ENCODE measurements at places on chromosomes 4 and X.

DNA sequence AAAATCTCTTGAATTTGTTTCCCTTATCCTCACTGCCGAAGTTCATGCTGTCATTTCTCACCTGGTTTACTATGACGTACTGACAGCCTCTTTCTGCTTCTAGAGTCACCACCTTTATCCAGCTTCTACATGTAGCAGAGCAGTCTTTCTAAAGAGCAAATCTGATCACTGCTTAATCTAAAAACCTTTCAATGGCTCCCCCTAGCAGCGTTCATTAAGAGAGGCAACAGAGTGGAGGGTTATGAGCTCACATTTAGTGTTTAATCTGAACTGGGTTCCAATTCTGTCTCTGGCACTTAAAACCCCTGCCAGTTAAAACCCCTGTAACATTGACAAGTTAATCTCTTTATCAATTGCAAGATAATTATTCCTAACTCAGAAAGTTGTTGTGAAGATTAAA lies 4.4 kb downstream of the RBPJ start:
- no peak for DNase-seq

- DNase-seq: no peak
These were observed 151.6 kb downstream of the LRBA start for GRCh38 chr4:150863456-150863855.

DNA sequence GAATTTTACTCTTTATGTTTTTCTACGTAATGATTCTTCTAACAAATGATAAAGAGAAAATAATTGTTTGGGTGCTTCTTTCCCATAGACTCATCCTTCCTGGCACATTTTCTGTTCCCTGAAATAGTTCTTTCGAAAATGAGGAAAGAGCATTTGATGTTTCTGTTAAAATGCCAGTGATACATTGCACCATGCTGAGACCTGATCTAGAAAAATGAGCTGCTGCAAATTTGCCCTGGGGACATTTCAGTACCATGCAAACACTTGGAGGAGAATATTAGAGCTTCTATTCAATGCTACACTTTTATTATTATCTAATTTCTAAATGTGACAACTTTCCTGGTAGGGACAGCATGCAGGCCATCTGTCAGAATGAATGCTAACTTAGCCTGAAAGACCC lies 83.3 kb downstream of the C4orf33 start:
- no peak for DNase-seq

GRCh38 chrX:118499295-118499694 lies 3.7 kb downstream of the DOCK11 start:
- DNase-seq: no peak
